ENCODE measurements at places on chromosomes 2 and 18. TPM values are rescaled to one million over a fixed set of nuclear protein-coding genes. Genes with fewer than 3 reads are reported as not detected.

DNA sequence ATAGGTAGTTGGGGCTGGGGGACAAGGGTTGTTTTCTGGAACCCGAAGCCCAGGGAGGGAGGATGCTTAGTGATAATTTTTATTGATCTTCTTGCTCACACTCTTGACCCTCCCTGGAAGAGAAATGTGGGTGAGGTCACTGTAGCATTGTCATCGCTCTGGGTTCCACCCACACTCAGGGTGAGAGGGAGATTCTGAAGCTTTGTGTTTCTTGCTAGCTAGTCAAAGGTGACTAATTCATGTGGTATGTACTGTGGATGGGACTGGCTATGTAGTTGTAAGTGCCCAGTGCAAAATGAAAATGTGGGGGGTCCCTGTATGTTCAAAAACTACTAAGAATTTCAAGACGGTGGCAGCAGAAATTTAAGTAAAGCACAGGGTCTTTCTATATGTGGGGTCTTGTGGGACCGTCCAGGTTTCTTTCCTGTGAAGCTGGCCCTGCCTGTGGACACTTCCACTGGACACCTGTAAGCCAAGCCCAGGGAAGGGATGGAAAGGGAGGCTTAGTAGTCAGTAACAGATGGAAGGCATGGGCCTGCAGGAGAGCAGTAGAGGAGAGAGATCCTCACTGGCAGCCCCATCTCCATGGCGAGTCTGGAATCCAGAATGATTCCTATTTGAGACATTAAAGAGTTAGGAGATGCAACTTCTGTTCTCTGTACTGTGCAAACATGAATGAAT is 35.0 kb downstream of the TSN start:
- no peak overlapping the region for H3K4me3 ChIP-seq
- no peaks in the 10 kb centered on the region for H3K4me1 ChIP-seq
- DNase-seq, result peak; percentile 92
- H3K27me3 ChIP-seq, result peaks cover 2% of the 10 kb centered on the region
- no peak overlapping the region for H3K27ac ChIP-seq

ALLC gene
- total RNA-seq, result not detected

DNA sequence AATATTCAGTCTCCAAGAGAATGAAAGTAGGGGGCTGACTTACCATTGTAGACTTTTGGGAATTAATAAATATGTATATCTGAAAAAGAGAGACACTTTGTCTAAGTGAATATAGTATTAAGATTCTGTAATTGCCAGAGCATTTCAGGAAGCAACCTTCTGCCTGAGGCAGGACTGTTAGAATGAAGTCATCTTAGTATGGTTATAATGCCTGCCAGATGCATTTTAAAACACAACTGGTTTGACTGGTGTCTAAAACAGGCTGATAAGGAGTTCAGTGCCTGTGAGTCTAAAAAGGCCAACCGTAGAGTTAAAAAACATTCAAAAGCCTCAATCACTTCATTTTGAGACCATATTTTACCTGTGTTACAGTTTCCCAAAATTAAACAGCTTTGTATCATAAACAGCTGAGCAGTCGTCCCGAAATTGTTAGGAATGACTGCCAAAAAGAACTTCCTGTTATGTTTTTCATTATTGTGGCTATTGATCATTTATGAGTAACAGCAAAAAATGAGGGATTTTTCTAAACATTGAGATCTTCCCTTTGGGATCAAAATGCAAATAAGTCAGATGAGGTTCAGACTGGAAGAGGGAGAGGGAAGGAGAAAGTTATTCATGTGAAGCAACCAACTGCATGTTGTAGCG is 443.9 kb downstream of the PID1 start:
- DNase-seq, result peak; percentile 7
- no peaks in the 10 kb centered on the region for H3K27me3 ChIP-seq
- no peaks in the 10 kb centered on the region for H3K4me1 ChIP-seq
- no peak overlapping the region for H3K4me3 ChIP-seq
- H3K36me3 ChIP-seq, result no peaks in the 10 kb centered on the region

DNA sequence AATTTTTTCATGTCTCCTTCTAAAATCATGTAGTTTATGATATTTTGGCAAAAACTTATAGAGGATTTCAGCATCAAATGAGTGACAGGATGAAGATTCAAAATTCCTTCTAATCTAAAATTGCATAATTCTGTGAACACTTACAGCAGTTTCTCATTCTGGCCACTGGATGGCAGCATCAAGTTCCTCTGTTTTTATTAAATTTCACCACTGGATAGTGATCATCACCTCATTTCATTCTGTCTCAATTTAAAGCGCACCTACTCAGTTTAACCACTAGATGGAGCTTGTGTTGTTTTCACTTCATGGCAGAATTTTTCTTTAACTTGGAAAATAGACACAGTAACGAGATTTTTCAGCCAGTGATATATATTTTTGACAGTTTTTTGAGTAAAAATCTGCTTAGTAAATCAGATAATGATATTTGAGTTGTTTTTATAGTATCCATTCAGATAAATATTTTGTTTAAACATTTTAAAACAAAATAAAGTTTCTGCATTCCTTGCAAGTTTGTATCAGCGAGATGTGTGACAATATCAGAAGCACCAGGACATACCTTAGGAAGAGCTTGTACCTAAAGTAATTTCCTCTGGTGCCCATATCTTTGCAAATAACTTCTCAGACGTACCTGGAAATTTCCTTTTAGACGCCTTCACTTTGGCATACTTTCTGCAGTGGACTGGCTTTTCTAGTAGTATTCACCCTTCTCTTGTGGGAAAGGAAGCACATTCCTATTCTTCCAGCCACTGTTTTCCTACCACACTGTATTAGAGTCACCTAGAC is 94.7 kb upstream of the ARHGAP15 start:
- H3K27me3 ChIP-seq, result no peaks in the 10 kb centered on the region
- no peak overlapping the region for H3K4me3 ChIP-seq
- no peaks in the 10 kb centered on the region for H3K4me1 ChIP-seq
- no peaks in the 10 kb centered on the region for H3K36me3 ChIP-seq

- peak overlapping the region; percentile 46 for H3K27ac ChIP-seq
- peak overlapping the region; percentile 34 for H3K4me3 ChIP-seq
- peak; percentile 95 for DNase-seq
- H3K4me1 ChIP-seq, result peaks cover 10% of the 10 kb centered on the region
- no peaks in the 10 kb centered on the region for H3K36me3 ChIP-seq
These were observed 78.2 kb downstream of the TCF4 start for GRCh38 chr18:55509631-55510324.

DNA sequence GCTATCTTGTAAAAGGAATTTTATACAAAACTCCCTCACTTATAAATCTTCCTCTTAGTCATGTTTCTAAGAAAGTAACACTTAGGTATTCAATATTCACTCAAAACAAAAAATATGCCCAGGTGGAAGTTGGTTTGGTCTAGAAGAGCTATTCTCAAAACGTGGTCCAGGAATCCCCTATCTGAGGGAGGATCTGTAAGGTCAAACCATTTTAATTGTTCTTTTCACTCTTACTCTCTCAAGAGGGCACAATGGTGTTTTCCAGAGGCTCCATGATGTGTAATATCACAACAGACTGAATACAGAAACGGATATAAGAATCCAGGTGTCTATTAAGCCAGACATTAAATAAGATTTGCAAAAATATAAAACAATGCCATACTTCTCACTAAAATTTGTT is 9.9 kb downstream of the MOB1A start:
- no peaks in the 10 kb centered on the region for H3K4me1 ChIP-seq
- H3K4me3 ChIP-seq, result no peak overlapping the region
- DNase-seq, result no peak
- no peak overlapping the region for H3K27ac ChIP-seq
- H3K36me3 ChIP-seq, result peaks cover 48% of the 10 kb centered on the region

EPG5 gene
- 104 TPM for total RNA-seq

GRCh38 chr18:3434685-3435084 is 15.3 kb upstream of the TGIF1 start:
- H3K36me3 ChIP-seq, result no peaks in the 10 kb centered on the region
- DNase-seq, result no peak
- no peak overlapping the region for H3K4me3 ChIP-seq

GRCh38 chr2:239715606-239716005 is 309.5 kb downstream of the NDUFA10 start:
- H3K36me3 ChIP-seq, result no peaks in the 10 kb centered on the region
- no peaks in the 10 kb centered on the region for H3K4me1 ChIP-seq
- H3K4me3 ChIP-seq, result no peak overlapping the region

DNA sequence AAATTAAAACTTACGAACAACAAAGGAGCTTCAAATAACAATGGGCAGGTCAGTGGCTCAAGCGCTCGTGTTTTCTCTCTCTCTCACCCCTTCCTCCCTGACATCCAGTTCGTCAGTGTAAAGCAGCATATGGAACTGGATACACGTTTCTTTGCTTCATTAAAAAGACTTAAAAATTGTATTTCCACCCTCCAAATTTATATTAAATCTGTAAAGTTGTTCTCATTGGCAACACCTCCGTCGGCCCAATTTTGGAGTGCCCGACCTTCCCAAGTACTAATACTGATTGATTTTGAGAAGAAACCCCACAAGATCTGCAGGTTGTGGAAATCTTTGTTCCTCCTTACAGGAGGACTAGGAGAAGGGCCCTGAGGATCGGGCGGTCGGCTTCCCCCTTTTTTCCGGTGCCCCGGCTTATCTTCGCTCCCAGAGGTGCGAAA is 2.2 kb downstream of the TBR1 start:
- H3K27ac ChIP-seq, result no peak overlapping the region
- peaks cover 4% of the 10 kb centered on the region for H3K4me1 ChIP-seq
- H3K27me3 ChIP-seq, result peaks cover 80% of the 10 kb centered on the region

- no peak for DNase-seq
- no peaks in the 10 kb centered on the region for H3K27me3 ChIP-seq
- no peaks in the 10 kb centered on the region for H3K36me3 ChIP-seq
- no peak overlapping the region for H3K4me3 ChIP-seq
- H3K4me1 ChIP-seq, result 0 out of 2 replicates have a peak, but pooled peaks cover 2% of the 10 kb centered on the region
These were observed 51.8 kb downstream of the PMS1 start for GRCh38 chr2:189835855-189836558.

- H3K4me1 ChIP-seq, result no peaks in the 10 kb centered on the region
- DNase-seq, result no peak
- H3K27ac ChIP-seq, result no peak overlapping the region
- H3K36me3 ChIP-seq, result no peaks in the 10 kb centered on the region
- H3K27me3 ChIP-seq, result no peaks in the 10 kb centered on the region
These were observed 143.3 kb downstream of the FTCDNL1 start for GRCh38 chr2:199707593-199708185.

GAREM1 gene
- 2.3 TPM for total RNA-seq

DNA sequence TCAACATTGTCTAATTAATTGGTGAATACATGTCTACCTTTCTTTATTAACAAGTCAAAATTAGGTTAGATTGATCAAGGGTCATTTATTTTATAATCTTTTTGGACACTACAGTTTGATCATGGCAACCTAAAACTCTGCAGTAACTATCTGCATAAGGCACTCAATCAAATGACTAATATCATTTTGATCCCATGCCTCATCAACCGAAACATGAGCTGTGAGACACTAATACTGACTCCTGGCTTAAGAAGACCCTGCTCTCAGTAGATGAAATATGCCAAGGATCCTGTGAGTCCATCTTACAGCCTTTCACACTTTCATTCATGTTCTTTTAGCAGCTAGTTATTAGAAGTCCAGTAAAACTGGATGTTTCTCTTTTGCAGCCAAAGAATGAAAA is 169.4 kb upstream of the CAVIN2 start:
- no peaks in the 10 kb centered on the region for H3K36me3 ChIP-seq
- peak; percentile 85 for DNase-seq
- no peaks in the 10 kb centered on the region for H3K27me3 ChIP-seq
- peaks cover 3% of the 10 kb centered on the region for H3K4me1 ChIP-seq
- H3K4me3 ChIP-seq, result no peak overlapping the region

DNA sequence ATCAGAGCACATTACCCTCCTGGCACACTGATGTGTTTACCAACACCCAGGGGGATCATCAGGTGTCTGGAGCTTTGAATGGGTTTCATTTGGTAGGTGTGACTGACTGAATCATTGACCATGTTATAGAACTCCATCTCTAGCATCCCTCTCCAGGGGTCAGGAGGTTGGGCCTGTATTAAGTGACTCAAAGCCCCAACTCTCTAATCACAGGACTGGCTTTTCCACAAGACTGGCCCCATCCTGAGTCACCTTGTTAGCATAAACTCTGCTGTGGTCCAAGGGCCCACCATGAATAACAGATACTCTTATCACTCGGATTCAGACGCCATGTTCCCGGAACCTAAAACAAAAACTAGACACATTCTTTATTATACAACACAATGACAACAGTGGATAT is 125.9 kb upstream of the NDUFV2 start:
- H3K27me3 ChIP-seq, result no peaks in the 10 kb centered on the region
- peak; percentile 76 for DNase-seq
- no peaks in the 10 kb centered on the region for H3K36me3 ChIP-seq
- no peak overlapping the region for H3K4me3 ChIP-seq
- no peak overlapping the region for H3K27ac ChIP-seq

DNA sequence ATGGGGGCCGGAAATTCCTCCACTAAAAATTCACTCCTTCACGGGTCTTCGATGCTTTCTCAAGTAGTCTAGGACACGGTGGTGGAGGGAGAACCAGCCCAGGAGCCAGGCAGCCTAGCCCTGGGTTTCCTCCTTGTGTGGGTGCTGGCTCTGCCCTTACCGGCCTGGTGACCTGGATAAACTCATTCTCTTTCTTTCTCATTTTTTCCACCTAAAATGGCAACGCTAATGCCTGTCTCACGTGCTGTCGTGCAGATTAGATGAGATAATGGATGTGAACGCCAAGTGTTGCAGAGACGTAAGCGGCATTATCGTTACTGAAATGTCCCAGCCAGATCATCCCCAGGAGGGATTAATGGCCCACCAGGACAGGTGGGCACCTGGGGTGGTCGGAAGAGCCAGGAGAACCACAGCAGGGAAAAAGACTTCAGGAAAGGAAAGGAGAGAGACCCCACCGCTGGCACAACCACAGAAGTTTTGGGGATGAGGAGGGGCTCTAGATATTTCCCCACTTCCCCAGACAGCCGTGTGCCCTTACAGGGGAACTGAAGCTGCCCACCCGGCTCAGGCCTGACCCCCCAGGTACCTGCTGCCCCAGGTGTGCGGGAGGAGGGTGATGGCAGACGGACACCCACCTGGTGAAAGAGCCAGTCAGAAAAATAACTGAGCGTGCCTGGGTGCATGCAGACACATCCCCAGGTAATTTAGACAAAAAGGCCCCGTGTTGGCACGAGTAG is 100.8 kb upstream of the ASAP2 start:
- H3K27ac ChIP-seq, result no peak overlapping the region
- H3K36me3 ChIP-seq, result no peaks in the 10 kb centered on the region
- H3K4me1 ChIP-seq, result peaks cover 13% of the 10 kb centered on the region
- DNase-seq, result no peak
- H3K27me3 ChIP-seq, result no peaks in the 10 kb centered on the region
- no peak overlapping the region for H3K4me3 ChIP-seq

DNA sequence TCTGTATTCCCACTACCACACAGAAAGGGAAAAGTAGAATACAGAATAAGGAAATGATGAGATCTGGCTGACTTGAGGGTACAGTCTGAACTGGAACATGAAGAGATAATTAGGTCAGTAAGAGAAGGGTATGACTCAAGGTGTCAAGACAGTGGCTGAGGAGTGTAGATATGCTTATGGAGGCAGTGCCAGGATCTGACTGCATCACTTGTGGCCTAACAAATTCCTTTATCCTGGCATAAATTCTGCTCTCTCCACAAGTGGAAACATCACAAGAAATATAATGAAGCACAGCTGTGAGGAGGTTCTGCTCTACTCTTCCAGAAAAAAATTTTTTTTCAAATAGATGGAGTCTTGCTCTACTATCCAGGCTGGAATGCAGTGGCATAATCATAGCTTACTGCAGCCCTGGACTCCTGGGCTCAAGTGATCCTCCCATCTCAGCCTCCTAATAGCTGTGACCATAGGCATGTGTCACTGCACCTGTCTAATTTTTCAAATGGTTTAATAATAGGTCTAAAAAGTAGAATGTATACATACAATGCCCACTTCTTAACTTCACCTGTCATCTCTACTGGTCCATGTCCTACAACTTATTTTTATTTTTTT is 85.3 kb downstream of the C2orf74 start:
- no peaks in the 10 kb centered on the region for H3K4me1 ChIP-seq
- DNase-seq, result peak; percentile 48
- H3K27ac ChIP-seq, result no peak overlapping the region
- no peak overlapping the region for H3K4me3 ChIP-seq
- H3K27me3 ChIP-seq, result no peaks in the 10 kb centered on the region

OXER1 gene
- total RNA-seq, result not detected
